ENCODE measurements at places on chromosomes 4 and X.

GRCh38 chr4:14047840-14048239 is 420.3 kb upstream of the BOD1L1 start:
- DNase-seq: no peak

DNA sequence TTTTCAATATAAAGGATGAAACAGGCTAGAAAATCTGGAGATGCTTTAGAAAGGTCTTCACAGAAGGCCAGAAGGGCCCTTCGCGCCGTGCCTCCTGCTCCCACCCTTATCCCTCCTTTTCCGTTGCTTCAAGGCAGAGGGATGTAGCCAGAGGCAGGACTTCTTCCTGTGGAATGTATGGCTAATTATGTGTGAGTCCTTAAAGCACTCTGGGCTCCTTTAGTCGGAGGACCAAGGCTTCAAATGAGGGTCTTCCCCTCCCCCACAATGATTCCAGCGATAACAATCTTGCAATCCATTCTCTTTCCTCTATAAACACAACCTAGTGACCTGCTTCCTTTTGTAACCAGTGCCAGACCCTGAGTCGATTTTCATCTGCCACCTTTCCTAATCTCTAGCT is 103.5 kb downstream of the GPC3 start:
- no peak for DNase-seq

DNA sequence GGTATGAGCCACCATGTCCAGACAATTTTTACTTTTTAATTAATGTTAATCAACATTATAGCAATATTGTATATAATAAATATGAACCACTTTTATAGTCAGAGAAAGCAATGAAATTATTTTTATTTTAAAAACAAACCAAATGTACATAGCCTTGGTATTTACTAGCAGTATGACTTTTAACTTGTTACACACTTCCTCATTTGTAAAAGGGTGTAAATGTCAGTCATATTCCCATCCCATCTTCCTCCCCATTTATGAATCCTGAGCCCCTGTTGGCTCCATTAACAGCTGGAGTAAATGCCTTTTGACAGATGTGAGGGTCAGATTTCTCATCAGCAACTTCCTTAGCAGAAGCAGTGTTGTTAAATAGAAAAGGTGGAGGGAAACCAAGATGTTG is 179.6 kb upstream of the SPRY1 start:
- DNase-seq: no peak

DNA sequence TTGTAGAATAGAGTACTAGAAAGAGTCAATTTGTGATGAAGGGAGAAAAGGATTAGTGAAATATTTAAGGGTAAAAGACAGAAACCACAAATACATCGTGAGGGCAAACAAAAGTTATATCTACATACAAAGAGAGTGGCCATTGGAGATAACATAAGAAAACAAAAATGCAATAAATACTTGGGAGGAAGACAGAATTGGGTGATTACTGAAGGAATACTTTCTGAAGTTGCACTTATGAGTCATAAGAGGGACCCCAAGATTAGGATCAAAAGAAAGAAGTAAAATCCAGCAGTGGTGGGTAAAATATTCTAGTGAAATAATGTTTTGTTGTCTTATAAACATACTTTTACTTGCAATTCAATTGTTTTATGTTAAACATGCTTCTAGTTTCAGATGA is 53.7 kb downstream of the GLRA3 start:
- DNase-seq: no peak

- DNase-seq: no peak
Measured at GRCh38 chrX:101691835-101692234, 32.2 kb upstream of the ARMCX2 start.
